ENCODE measurements at places on chromosomes 16 and 17. TPM values are rescaled to one million over a fixed set of nuclear protein-coding genes. Genes with fewer than 3 reads are reported as not detected.

- no peaks in the 10 kb centered on the region for H3K4me1 ChIP-seq
- H3K36me3 ChIP-seq, result no peaks in the 10 kb centered on the region
- peaks cover 72% of the 10 kb centered on the region for H3K27me3 ChIP-seq
- DNase-seq, result no peak
Measured at GRCh38 chr17:79614248-79614647, 3.4 kb upstream of the RBFOX3 start.

DNA sequence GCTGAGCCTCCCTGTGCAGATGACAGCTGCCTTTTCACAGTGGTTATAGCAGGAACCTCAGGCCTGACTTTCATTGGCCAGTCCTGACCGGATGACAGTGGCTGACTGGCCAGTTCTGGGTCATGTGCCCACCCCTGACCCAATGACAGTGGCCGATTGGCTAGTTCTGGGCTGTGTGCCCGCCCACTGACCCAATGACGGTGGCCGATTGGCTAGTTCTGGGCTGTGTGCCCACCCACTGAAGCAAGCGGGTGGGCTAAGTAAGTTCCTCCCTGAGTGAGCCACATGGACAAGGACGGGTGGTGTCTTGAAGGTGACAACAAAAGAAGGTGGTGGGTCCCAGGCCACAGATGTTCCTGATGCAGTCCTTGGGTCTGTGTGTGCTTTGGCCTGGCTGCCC is 9.5 kb downstream of the DEF8 start:
- H3K36me3 ChIP-seq, result no peaks in the 10 kb centered on the region
- H3K4me3 ChIP-seq, result no peak overlapping the region
- no peaks in the 10 kb centered on the region for H3K4me1 ChIP-seq
- no peak overlapping the region for H3K27ac ChIP-seq
- no peaks in the 10 kb centered on the region for H3K27me3 ChIP-seq

DNA sequence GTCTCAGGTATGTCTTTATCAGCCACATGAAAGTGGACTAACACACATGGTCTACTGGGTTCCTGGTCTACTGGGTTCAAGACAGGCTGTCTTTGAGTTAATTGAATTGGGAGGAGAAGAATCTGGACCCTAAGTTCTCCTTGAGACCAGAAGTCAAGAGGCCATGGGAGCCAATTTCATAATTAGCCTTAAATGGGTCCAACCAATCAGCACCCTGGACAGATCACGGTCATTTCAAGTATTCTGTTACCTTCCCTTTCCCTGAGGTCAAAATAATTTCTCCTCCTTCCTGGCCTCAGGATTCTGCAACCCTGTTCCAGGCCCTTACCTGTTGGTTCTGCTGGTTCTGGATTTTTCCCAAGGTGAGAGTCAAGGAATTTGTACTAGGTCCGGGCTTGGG is 23.8 kb downstream of the OSBPL7 start:
- H3K27ac ChIP-seq, result no peak overlapping the region
- peaks cover 5% of the 10 kb centered on the region for H3K27me3 ChIP-seq
- no peaks in the 10 kb centered on the region for H3K36me3 ChIP-seq
- no peak for DNase-seq
- H3K4me1 ChIP-seq, result no peaks in the 10 kb centered on the region
- no peak overlapping the region for H3K4me3 ChIP-seq

DNA sequence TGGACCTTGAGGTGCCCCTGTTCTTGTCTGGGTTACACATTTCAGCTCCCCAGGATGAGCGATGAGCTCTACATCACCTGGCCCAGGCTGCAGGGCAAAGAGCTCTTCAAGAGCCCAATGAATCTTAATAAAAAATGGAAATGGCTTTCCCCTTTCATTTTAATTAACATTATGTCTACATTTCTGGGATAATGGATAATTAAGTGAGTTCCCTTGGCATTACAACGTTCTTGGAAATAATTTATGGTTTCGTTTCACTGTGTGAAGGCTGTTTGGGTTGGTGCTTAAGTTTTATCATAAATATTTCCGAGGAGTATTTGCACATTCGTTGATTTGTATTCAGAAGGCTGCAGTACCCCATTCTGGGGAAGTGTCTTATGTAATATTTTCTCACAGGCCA is 678.3 kb upstream of the EEF2KMT start:
- H3K27me3 ChIP-seq, result no peaks in the 10 kb centered on the region
- H3K4me1 ChIP-seq, result no peaks in the 10 kb centered on the region
- H3K27ac ChIP-seq, result no peak overlapping the region
- H3K36me3 ChIP-seq, result no peaks in the 10 kb centered on the region
- DNase-seq, result no peak
- no peak overlapping the region for H3K4me3 ChIP-seq

GRCh38 chr17:44464037-44464436 is 39.2 kb downstream of the GPATCH8 start:
- H3K27ac ChIP-seq, result peak overlapping the region; percentile 81
- H3K4me3 ChIP-seq, result no peak overlapping the region
- H3K4me1 ChIP-seq, result peaks cover 45% of the 10 kb centered on the region
- DNase-seq, result no peak
- H3K27me3 ChIP-seq, result no peaks in the 10 kb centered on the region

GRCh38 chr17:81097943-81098308 is 63.0 kb downstream of the BAIAP2 start:
- H3K4me1 ChIP-seq, result peaks cover 25% of the 10 kb centered on the region
- H3K4me3 ChIP-seq, result no peak overlapping the region
- no peaks in the 10 kb centered on the region for H3K36me3 ChIP-seq
- H3K27ac ChIP-seq, result no peak overlapping the region

DNA sequence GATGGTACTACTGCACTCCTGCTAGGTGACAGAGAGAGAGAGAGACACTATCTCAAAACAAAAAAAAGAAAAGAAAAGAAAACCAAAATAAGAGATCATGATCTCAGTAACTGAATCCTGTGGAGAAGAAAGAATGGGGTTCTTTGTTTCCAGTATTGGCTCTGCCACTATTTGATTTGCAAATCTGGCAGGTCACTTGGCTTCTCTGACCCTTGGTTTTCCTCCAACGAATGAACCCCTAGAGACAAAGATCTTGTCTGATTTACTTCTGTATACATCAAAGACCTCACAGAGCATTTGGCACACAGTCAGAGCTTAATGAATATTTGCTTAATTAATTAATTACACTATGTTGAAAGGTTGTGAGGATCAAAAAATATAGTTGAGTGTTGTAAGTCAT is 47.9 kb upstream of the NLK start:
- DNase-seq, result no peak
- H3K27ac ChIP-seq, result no peak overlapping the region
- no peaks in the 10 kb centered on the region for H3K27me3 ChIP-seq
- H3K4me1 ChIP-seq, result no peaks in the 10 kb centered on the region
- H3K36me3 ChIP-seq, result no peaks in the 10 kb centered on the region

DNA sequence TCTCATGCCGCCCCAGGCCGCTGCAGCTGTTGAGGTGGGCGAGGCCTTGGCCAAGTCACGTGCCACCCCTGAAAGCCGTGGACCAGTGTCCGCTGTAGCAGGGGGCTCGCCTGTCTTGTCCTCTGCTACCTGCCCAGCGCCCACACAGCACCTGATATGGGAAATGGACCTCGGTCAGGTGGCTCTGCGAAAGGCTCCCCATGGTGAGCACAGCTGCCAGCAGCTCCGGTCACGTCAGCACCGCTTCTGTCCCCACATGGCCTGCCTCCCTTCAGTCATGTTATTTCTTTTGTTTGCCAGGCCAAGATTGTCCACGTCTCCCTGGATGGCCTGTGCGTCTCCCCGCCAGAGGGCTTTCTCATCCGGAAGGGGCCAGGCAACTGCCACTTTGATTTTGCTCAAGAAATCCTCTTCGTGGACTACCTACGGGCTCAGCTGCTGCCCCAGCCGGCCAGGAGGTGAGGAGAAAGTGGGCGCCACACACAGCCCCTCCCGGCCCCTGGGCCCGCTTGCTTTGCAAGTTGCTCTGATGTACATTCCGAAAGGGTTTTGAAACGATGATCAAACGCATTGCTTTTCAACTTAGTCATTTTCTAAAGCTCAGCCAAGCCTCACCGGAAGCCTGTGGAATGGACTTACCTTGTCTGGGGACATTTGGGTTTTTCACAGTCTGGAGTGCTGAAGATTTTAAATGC is 219.8 kb downstream of the KATNIP start:
- H3K36me3 ChIP-seq, result no peaks in the 10 kb centered on the region
- no peak overlapping the region for H3K4me3 ChIP-seq
- H3K27ac ChIP-seq, result no peak overlapping the region
- DNase-seq, result no peak
- H3K27me3 ChIP-seq, result no peaks in the 10 kb centered on the region

GRCh38 chr16:80007231-80007630 is 406.7 kb upstream of the MAF start:
- H3K4me3 ChIP-seq, result no peak overlapping the region
- H3K27ac ChIP-seq, result no peak overlapping the region
- no peaks in the 10 kb centered on the region for H3K27me3 ChIP-seq

DNA sequence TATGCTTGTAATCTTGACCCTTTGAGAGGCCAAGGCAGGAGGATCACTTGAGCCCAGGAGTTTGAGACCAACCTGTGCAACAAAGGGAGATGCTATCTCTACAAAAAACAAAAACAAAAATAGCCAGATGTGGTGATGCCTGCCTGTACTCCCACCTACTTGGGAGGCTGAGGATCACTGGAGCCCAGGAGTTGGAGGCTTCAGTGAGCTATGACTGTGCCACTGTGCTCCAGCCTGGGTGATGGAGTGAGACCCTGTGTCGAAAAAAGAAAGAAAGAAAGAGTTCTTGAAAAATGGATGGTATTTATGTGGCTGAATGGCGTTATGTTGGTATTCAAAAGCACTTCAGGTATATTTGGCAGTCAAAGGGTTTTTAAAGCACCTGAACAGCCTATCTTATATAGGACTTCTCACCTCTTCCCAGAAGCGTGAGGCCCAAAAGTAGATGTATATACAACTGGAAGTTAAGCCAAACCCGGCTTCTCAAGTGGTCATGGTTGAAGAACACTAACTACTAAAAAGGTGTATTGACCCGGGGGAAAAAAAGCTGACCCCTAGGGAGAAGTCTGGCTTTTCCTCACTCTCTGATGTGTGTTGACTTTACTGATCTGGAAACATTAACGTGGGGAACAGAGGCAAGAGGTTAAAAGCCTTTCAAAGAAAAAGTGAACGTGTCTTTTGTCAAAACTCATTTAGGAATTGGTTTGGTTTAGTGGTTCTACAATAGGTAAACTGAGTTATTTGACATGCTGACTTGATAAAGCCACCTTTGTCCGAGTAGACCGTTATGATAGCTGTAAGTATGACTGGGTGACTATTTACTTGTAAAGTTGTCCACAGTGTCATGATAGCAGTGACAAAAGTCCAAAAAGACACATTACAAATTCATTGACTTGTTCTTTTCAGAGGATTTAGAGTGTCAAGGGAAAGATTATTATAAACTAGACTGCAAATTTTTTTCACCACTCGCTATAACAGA is 183.4 kb downstream of the IRX3 start:
- no peaks in the 10 kb centered on the region for H3K4me1 ChIP-seq
- H3K27ac ChIP-seq, result no peak overlapping the region
- no peak for DNase-seq
- no peaks in the 10 kb centered on the region for H3K27me3 ChIP-seq
- H3K36me3 ChIP-seq, result no peaks in the 10 kb centered on the region
- no peak overlapping the region for H3K4me3 ChIP-seq

GRCh38 chr17:51371732-51372151 is 111.4 kb downstream of the UTP18 start:
- H3K27ac ChIP-seq, result no peak overlapping the region
- no peaks in the 10 kb centered on the region for H3K4me1 ChIP-seq
- H3K36me3 ChIP-seq, result no peaks in the 10 kb centered on the region
- no peak for DNase-seq

DNA sequence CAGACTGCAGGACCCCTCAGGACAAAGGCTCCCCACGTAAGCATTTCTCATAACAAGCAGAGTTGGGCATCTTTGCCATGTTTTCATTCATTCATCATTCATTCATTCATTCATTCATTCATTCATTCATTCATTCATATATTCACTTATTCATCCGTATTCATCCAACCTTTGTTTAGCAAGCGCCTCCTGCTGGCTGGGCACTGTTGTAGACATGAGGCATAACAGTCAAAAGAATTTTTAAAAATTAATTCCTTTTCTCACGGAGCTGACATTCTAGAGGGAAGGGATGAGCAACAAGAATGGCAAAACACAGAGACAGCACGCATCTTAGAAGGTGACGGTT is 351.7 kb upstream of the TNRC6C start:
- H3K36me3 ChIP-seq, result no peaks in the 10 kb centered on the region
- H3K4me3 ChIP-seq, result no peak overlapping the region
- no peak for DNase-seq
- peaks cover 6% of the 10 kb centered on the region for H3K27me3 ChIP-seq
- no peak overlapping the region for H3K27ac ChIP-seq

DNA sequence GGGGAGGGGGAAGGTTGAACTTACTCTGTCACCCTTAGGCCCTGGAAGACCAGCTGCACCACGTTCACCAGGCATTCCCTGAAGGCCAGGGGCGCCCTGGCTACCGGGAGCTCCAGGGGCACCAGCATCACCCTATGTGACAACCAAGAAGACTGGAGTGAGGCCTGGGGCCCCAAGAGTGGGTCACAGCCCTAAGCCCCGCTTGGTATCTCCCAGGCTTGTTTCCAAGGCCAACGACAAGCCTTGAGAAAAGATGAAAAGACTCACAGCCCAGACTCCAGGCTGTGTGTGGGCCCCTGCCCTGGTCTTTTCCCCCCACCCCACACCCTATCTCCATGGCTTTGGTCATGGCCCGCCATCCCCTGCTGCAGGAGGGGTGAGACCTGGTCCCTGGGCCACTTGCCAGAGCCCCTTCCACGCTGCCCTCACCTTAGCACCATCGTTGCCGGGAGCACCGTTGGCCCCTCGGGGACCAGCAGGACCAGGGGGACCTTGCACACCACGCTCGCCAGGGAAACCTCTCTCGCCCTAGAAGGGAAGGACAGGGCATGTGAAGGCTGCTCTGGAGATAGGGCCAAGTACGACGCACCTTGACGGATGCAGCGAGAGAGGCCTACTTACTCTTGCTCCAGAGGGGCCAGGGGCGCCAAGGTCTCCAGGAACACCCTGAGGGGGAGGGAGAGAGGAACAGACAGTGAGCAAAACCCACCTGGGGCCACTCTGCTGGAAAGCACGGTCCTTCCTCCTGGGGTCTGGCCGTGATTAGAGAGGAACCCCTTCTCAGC is 9.9 kb downstream of the COL1A1 start:
- H3K4me1 ChIP-seq, result no peaks in the 10 kb centered on the region
- no peak overlapping the region for H3K4me3 ChIP-seq
- DNase-seq, result no peak
- H3K36me3 ChIP-seq, result no peaks in the 10 kb centered on the region
- no peak overlapping the region for H3K27ac ChIP-seq

- H3K4me1 ChIP-seq, result no peaks in the 10 kb centered on the region
- H3K27me3 ChIP-seq, result no peaks in the 10 kb centered on the region
- no peak overlapping the region for H3K27ac ChIP-seq
- no peaks in the 10 kb centered on the region for H3K36me3 ChIP-seq
- no peak for DNase-seq
Measured at GRCh38 chr17:20280851-20281250, 186.5 kb downstream of the LGALS9B start.

- peak; percentile 36 for DNase-seq
- H3K27me3 ChIP-seq, result no peaks in the 10 kb centered on the region
- H3K27ac ChIP-seq, result peak overlapping the region; percentile 70
- peaks cover 12% of the 10 kb centered on the region for H3K4me1 ChIP-seq
Measured at GRCh38 chr17:57966875-57967274, 11.7 kb upstream of the CUEDC1 start.

Gene ALOX15
- total RNA-seq, result not detected

Gene FBXW10B
- total RNA-seq, result 1.1 TPM

Gene TPSD1
- not detected for total RNA-seq

Gene CRYBA1
- not detected for total RNA-seq

Gene MYH1
- 1,190 TPM for total RNA-seq

Gene ZFP3
- 6.1 TPM for total RNA-seq

Gene MEFV
- 0.32 TPM for total RNA-seq

Gene ITGA2B
- total RNA-seq, result not detected

Data from gastrocnemius medialis (tissue), 4 donors.